Immature natural killer cell (primary cell): ENCODE measurements at places on chromosomes 2 and 18.

GRCh38 chr18:34738175-34738894, 28.2 kb downstream of the DTNA start:
- H3K27me3 ChIP-seq: no peaks in the 10 kb centered on the region
- H3K4me1 ChIP-seq: no peaks in the 10 kb centered on the region
- no peak overlapping the region for H3K4me3 ChIP-seq
- DNase-seq: no peak

- no peaks in the 10 kb centered on the region for H3K36me3 ChIP-seq
- H3K4me3 ChIP-seq: no peak overlapping the region
- no peak overlapping the region for H3K27ac ChIP-seq
- no peak for DNase-seq
- no peaks in the 10 kb centered on the region for H3K27me3 ChIP-seq
Observed at GRCh38 chr2:101355401-101356054, 31.8 kb downstream of the CREG2 start.

DNA sequence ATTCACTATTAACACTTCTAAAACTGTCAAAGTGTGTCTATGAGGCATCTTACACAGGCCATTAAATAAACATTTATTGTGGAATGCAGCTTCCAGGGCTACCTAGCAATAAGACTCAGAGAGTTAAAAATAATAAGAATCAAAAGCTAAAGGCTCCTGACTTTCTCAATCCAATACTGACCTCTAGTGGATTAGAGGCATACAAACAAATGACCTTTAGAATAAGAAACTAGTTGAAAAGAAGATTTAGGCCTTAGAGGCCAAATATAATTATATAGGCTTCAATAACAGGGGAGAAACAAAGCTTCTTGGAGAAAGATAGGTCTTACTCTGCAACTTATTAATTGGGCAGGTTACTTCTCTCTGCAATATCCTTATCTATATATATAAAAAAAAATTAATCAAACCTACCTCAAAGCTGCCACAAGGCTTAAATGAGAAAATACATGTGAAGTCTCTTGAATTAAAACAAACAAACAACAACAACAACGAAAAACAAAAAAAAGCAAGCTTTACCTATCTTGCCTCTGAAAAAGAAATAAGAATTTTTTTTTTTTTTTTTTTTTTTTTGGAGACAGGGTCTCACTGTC, 246.1 kb downstream of the EXOC6B start:
- peak; percentile 12 for DNase-seq
- no peaks in the 10 kb centered on the region for H3K4me1 ChIP-seq
- H3K27me3 ChIP-seq: peaks cover 2% of the 10 kb centered on the region
- H3K27ac ChIP-seq: no peak overlapping the region
- no peak overlapping the region for H3K4me3 ChIP-seq

GRCh38 chr2:1125217-1125616, 174.6 kb downstream of the SNTG2 start:
- no peak overlapping the region for H3K27ac ChIP-seq
- no peaks in the 10 kb centered on the region for H3K36me3 ChIP-seq
- no peaks in the 10 kb centered on the region for H3K4me1 ChIP-seq
- H3K27me3 ChIP-seq: peaks cover 3% of the 10 kb centered on the region
- DNase-seq: no peak

- H3K4me1 ChIP-seq: no peaks in the 10 kb centered on the region
- no peaks in the 10 kb centered on the region for H3K36me3 ChIP-seq
- H3K27ac ChIP-seq: no peak overlapping the region
Observed at GRCh38 chr18:44195394-44196140, 485.1 kb upstream of the SETBP1 start.
